ENCODE measurements at places on chromosomes 13 and 19.

GRCh38 chr19:45164577-45165335, 4.0 kb upstream of the NKPD1 start:
- DNase-seq, result no peak

DNA sequence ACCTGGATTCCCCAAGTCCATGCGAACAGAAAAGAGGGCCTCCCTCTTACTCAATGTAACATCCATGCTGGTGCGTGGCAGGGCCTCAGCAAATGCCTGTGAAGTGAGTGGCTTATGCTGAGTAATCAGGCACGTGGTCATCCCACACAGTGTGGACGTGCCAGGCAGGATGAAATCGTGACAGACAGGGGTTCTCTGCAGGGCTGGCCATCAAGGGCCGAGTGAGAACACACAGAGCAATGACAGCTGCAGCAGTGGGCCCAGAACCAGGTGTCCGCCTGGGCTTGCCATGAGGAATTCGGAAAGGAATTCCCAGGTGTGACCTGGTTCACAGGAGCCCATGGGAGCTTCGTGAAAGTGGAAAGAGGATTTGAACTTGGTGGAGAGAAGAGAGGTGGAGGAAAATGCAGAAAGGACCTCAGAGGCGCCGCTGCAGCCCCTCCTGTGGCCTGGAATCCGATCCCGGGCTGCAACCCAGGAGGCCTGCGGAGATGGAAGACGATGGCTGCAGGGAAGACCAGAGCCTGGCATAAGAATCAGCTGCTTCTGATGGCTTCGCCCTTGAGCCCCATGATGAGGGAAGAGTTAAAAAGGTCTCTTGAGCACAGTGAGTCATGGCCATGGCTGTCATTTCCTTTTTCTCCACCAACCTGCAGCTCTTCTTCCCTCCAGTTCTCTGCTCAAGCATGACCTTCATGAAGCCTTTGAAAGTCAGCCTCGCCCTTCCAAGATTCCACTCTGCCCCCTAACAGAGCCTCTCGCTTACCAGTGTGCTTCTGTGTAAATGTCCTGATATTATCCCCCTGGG, 34.6 kb upstream of the SOX1 start:
- DNase-seq, result no peak

GRCh38 chr19:7595466-7596133, at the start of gene CAMSAP3:
Gene CAMSAP3 (plus strand): TSS chr19:7595863. CDS start chr19:7596003, 140 bp downstream.
- peak; percentile 56 for DNase-seq

GRCh38 chr19:47781590-47782262, 3.2 kb downstream of the SELENOW start:
- no peak for DNase-seq

DNA sequence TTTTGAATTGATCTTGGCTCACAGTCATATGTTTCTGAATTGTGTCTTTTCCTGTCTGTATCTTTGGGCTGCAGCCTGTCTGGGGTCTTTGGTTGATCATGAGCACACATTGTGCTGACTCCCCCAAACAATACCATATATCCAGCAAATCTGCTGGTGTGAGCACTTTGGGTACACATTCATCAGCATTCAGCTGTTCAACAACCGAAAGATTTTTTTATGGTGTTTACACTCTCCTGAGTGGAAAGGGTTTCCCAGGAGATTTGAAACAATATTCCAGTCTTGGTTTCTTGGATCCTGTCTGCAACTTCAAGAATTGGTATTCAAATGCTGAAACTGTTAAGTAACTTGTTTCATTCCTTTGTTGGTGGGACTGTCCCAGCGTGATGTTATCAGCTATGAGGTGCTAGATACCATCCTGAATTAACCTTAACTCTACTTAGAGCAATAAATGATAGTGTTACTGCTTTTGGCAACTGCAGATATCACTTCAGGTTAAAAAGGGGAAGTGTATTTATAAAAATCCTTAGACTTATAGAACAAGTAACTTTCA, 78.4 kb upstream of the DIAPH3 start:
- DNase-seq, result no peak

DNA sequence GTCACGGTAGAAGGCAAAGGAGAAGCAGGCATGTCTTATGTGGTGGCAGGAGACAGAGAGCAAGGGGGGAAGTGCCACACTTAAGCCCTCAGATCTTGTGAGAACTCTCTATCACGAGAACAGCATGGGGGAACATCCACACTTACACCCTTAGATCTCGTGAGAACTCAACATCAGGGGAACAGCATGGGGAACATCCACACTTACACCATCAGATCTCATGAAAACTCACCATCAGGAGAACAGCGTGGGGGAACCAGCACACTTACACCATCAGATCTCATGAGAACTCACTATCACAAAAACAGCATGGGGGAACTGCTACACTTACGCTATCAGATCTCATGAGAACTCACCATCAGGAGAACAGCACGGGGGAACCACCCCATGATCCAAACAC, 445.0 kb downstream of the MYO16 start:
- DNase-seq, result no peak

DNA sequence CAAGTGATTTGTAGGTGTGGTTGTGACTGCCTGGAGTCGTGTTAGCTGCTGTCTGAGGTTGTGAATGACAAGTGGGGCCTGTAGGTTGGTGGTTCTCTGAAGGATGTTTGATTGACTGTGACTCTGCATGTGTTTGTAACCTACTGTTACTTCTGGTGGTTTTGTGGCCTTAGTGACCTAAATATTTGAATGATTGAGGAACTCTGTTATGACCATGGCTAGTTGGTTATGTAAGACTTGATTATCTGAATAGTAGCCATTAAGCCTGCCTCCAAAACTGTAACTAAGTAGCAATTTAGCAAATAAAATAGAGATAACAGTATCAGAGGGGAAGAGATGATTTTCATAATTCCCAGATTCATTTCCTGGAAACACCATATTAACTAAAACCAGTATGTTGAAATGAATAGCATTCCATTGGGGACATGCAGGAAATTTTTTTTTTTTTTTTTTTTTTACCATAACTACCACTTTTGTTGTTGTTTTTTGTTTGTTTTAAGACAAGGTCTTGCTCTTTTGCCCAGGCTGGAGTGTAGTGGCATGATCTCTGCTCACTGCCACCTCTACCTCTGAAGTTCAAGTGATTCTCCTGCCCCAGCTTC, 865 bp downstream of the ZNF382 start:
- no peak for DNase-seq

DNA sequence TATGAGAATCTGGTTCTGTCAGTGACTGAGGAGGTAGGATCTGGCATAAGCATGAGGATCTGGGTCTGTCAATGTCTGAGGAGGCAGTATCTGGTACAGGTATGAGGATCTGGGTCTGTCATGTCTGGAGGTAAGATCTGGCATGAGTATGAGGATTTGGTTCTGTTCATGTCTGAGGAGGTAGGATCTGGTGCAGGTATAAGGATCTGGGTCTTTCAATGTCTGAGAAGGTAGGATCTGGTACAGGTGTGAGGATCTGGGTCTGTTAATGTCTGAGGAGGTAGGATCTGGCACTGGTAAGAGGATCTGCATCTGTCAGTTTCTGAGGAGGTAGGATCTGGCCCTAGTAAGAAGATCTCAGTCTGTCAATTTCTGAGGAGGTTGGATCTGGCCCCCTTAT, 12.4 kb upstream of the PDCD2L start:
- DNase-seq, result no peak

GRCh38 chr19:13044231-13044836, 49.1 kb downstream of the NFIX start:
- DNase-seq, result no peak

DNA sequence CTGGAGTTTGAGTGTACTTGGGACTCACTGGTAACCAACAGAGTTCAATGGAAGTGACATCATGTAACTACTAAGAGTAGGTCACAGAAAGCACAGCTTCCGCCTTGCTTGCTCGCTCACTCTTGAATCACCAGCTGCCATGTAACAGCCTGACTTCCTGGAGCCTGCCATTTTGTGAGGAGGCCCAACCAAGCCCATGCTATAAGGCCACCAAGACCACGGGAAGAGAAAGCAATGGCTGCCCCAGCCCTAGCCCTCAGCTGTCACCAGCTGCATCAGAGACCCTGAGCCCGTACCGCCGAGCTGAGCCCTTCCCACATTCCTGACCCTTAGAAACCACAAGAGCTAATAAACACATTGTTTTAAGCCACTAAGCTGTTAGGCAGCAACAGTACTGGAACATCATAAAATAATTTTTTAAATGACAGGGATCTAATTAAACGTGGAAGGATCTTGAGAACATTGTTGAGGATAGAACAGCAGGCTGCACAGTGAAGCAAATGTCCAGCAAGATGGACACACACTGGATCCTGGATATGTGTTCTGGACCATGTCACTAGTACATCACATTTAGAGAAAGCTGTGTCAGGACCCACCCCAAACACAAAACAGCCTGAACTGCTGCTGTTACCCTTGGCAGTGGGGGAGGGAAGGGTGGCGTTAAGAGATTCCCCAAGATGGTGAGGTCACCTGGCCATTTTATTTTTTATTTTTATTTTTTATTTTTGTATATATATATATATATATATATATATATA, 21.7 kb upstream of the LDLR start:
- no peak for DNase-seq

GRCh38 chr13:43333176-43333575, 309.8 kb downstream of the DNAJC15 start:
- DNase-seq, result no peak

DNA sequence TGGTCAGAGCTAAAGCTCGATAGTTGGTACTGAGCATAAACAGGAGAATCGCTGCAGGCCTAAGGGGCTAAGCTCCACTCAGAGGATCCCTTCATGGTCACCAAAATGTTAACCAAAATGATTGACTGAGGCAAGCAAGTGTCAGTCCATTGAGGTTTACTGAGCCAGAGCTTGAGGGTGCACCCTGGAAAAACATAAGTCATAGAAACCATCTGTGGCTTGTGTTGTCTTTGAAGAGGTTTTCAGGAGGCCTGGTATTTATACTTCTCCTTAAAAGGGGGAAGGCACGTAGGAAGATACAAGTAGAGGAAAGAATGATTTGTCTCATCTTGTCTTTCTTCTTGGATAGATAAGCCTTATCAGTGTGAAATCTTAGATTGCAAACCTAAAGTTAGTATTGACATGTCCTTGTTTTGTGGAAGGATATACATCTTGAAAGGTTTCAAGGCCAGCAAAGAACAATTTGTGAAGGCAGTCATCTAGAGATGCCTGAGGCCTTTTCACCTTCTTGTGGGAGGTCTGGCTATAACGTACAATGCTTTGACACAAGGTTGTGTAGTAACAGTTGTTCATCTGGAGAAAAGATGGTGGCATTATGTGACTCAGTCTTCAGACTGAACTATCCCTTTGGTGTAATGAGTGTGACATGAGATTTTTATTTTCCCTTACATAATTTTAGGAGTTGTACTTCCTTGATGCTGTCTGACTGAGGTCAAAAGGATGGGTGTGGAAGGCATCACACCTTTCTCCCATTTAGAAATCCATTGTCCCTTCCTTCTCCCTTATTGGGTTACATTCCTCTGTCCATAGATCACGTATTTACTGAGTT, 14.7 kb upstream of the CEACAM6 start:
- DNase-seq, result no peak

GRCh38 chr13:98482476-98483444, 94.1 kb downstream of the STK24 start:
- DNase-seq, result no peak

- no peak for DNase-seq
Observed at GRCh38 chr19:51186323-51186722, 38.6 kb upstream of the CD33 start.

DNA sequence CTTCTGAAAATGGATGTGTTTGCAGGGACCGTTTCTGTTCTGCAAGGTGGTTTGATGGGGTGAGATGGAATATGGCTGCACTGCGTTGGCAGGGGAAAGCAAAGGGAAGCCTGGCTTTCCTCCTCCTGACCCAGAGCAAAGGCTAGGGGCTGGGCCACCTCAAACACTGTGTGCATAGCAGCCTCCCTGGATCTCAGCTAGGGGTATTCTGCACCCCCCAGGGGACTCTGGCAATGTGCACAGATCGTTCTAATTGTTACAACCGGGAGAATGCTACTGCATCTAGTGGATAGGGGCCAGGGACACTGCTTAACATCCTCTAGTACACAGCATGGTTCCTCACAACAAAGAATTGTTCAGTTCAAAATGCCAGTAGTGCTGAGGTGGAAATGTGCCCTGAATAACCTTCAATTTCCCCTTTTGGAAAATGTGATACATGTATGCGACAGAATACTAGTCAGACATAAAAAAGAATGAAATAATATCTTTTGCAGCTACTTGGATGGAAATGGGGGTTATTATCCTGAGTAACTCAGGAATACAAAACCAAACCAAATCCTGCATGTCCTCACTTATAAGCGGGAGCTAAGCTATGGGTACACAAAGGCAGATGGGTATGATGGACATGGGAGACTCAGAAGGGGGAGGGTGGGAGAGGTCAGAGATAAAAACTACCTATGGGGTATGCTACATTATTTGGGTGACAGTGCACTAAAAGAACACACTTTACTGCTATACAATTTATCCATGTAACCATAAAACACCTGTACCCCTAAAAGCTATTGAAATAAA, 671.2 kb downstream of the UQCRFS1 start:
- DNase-seq, result no peak

- DNase-seq, result no peak
Observed at GRCh38 chr19:3284759-3285646, 60.5 kb downstream of the CELF5 start.

GRCh38 chr19:20667281-20667680, 5.9 kb upstream of the ZNF626 start:
- DNase-seq, result no peak

DNA sequence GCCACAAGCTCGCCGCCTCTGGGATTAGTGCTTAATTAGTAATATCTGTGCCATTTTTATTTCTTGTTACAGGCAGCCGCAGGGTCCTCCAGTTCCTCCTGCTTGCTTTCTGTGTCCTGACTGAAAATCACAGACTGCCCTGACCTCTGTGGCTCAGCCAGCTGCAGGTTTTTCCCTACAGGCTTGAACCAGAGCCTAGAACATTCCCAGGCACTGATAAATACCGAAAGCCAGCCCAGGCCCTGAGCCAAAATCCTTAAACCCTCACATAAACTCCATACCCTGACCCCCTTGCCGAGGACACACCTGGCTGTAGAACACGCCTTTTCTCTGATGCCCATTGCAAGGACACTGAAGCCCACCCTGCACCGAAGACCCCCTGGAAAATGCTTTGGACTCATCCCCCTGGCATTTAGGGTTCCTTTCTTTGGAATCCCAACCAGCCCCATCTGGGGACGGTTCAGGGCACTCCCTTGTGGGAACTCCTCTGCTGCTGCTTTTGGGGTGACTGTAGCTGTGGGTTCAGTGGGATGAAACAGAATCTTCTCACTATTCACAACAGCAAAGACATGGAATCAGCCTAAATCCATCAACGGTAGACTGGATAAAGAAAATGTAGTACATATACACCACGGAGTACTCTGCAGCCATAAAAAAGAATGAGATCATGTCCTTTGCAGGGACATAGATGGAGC, 15.5 kb downstream of the DPP9 start:
- no peak for DNase-seq

All from NCI-H524 treated with DMSO at 0.1 percent for 48 hours (cell line).